ENCODE measurements at places on chromosomes 2 and 18. TPM values are rescaled to one million over a fixed set of nuclear protein-coding genes. Genes with fewer than 3 reads are reported as not detected.
A peak's percentile ranks its signal among the peaks of the same experiment; 100 is the strongest.

DNA sequence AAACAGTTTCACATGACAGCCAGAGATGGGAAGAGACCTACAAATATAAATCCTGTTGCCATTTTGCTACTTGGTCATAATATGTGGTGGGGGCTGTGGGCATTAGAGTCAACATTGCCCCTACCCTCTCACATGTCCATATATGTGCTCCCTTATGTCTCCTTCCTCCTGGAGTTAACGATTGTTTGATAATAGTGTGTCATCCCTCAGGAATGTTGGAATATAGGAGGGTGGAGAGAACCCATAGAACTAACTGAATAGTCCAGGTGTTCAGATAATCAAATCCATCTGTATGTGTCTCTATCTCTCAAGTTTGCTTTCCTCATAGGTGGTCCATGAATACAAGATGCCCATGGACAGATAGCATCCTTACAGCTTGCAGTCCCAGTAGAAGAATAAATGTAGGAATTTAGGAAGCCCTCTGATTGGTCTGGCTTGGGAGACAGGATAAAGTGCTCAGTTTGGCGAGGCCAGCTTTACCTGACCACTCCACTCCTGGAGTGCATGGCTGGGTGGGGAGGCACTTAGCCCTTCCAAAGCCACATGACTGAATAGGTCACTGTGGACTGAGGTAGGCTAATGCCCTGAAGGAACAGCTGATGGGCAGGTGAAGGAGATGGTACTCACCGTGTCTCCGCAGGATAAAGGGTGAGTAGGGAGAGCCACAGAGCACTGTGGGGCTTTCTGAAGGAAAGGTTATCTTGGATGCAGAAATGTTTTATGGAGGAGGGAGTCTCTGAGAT is 166.9 kb downstream of the CDCA7 start:
- no peak for DNase-seq

DNA sequence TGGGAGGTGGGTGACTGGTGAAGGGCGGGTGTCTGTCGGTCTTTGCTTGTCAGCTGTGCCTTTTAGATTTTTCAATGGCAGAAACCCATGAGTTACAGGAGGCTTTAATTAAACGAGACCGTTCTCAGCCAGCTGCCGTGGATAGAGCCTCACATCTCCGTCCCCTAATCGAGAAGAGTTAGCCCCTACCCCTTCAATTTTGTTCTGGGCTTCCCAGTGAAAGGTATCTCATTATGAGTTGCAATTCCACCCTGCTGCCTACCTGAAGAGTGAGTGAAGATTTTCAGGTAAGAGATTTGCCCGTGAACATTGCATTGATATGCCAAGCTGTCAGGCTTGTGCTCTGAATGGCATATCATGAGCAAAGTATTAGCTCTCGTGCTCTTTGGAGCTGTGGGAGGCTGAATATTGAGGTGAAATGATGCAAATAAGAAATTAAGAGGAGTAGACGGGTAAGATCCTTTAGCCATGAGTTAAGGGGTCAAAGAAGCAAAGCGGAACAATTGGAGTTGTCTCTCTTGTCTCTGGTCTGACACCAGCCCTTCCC is 118.7 kb upstream of the MSTN start:
- DNase-seq = no peak

GRCh38 chr2:43939695-43940256 is 56.0 kb downstream of the LRPPRC start:
- DNase-seq = no peak

GRCh38 chr2:128325611-128326181 is 7.0 kb upstream of the HS6ST1 start:
- peak; percentile 53 for DNase-seq

DNA sequence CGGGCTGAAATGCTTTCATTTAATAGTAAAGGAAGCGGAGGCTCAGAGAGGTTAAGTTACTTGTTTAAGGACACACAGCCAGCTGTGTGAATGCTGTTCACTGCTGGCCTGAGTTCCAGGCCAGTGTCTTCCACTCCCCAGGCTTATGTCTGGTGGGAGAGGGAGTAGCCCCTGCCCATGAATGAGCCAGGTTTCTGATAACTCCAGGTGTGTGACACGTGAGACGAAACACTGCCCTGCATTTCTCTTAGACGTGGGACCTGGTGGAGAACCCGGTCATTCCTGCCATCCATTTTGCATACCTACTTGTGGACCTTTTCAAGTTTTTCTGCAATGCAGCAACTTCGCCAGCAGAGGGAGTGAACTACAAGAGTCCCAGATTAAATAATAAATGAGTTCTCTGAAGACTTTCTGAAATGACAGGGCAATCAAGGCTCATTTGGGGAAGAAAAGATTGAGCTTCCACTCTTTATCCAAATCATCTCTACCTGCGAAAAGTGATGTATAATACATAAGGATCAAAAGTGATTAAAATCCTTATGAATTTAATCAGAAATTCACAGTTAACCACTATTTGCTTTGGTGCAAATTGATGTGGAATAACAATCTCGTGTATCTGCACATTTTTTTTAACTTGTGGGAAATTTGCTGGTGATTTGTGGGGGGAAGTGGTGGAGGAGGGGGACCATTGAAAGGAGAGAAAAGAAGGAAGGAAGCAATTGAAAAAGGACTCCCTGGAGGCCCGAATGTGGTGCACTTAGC is 79.4 kb upstream of the ASB18 start:
- no peak for DNase-seq

DNA sequence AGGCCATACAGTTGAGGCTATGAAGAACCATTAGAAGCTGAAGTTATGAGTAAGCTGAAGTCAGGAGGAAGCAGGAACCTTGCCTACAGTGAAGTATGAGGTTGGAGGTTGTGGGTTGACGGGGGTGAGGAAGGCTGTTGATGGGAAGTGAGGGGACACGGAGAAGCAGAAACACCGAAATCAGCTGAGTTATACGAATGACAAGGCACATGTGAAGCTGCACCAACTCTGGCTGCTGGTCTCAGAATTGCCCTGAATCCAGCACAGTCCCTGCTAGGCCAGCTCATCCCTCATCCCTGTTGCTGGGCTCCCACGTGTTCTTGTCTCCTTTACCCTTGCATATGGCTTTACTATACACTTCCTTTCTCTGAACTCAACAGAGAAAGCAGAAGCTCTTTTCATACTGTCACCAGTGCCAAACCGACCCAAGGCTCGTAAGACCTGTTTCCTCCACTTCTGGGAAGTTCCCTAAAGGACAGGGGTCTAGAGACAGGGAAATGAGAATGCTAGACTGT is 9.2 kb upstream of the TMEM247 start:
- DNase-seq = no peak

DNA sequence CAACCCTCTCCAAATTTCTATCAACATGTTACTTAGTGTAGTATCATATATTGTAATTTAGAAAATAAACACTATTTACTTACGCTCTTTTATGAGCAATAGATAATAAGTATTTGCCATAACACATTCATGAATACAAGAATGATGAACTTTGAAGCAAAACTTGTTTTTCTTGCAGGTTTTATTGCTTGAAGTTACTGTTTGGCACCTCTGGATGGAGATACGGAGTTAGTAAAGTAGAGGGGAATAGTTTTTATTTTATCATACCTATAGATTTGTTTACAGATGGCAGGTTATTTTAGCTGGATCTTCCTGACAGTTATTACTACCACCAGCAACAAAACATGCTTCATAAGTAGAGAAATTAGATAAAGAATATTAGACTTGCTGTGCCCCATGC is 274.2 kb upstream of the LRRTM4 start:
- no peak for DNase-seq

DNA sequence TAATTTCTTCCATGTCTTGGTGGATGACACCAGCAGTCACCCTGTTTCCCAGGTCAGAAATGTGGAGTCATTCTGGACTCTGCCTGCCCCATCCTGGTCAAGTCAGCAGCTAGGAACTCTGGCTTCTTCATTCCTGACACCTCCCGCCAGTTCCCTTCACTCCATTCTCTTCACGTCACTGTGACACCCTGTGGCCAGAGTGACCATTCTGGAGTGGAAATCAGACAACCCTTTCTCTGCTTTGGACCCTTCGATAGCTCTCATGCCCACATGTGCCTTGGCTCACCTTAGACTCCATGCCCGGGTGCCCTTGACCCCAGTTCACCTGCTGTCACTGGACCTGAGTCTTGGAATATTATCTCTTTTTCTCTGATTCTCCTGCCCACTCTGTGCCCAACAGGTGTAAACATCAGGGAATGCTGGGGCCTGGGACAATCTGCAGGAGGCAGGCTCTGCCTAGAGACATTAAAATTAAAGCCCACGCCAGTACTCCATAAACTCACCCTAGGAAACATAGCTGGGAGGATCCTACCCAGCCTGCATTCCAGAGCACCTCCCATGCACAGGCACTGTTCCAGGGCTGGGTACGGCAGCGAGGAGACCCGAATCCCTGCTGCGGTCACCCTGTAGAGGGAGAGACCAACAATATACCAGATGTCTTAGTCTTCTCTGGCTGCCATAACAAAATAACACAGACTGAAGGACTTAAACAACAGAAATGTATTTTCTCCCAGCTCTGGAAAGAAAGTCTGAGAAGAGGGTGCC is 41.1 kb upstream of the FAHD2A start:
- peak; percentile 3 for DNase-seq

Gene UGP2
- 394 TPM for total RNA-seq

Gene NEURL3
- not detected for total RNA-seq

Gene G6PC2
- total RNA-seq = not detected

Gene MAP3K19
- not detected for total RNA-seq

Gene TUBA4A
- 130 TPM for total RNA-seq

Gene PLCD4
- 0.99 TPM for total RNA-seq

Gene ACMSD
- total RNA-seq = not detected

Measured in left ventricle myocardium inferior (tissue), 1 donor.